SJCRH30 (cell line): ENCODE measurements at places on chromosomes 7 and 10. TPM values are rescaled to one million over a fixed set of nuclear protein-coding genes. Genes with fewer than 3 reads are reported as not detected.

The AGR2 gene
- not detected in 2 replicates for total RNA-seq

The C7orf57 gene
- 0.06 TPM in 1 of 2 replicates, not detected in the other for total RNA-seq

The ASZ1 gene
- not detected in 2 replicates for total RNA-seq

The ZKSCAN5 gene
- total RNA-seq: 18.9 and 19.5 TPM in 2 replicates

The C10orf62 gene
- total RNA-seq: 0.75 and 0.84 TPM in 2 replicates

The C10orf67 gene
- 0.15 and 0.16 TPM in 2 replicates for total RNA-seq

The ALKBH4 gene
- 16.2 and 21.1 TPM in 2 replicates for total RNA-seq

The SLC13A1 gene
- total RNA-seq: 0.03 and 0.14 TPM in 2 replicates

The FGFBP3 gene
- 0.53 and 0.73 TPM in 2 replicates for total RNA-seq

The AP1S1 gene
- 89.2 and 98.3 TPM in 2 replicates for total RNA-seq

The FAM13C gene
- 0.91 and 1.1 TPM in 2 replicates for total RNA-seq

The TMEM139 gene
- total RNA-seq: 0.97 and 2.5 TPM in 2 replicates

The ZNF655 gene
- total RNA-seq: 64.3 and 79.9 TPM in 2 replicates

The STEAP1B gene
- 0.23 TPM in 1 of 2 replicates, not detected in the other for total RNA-seq

The GPR26 gene
- total RNA-seq: not detected in 2 replicates

The SEC31B gene
- total RNA-seq: 2.2 and 4.6 TPM in 2 replicates

The LRRC27 gene
- total RNA-seq: 1.8 and 2.8 TPM in 2 replicates

The BAIAP2L1 gene
- total RNA-seq: 20.8 and 21.7 TPM in 2 replicates

The PRTFDC1 gene
- total RNA-seq: 0.08 TPM in 1 of 2 replicates, not detected in the other

The FAM25G gene
- 0.63 TPM in 1 of 2 replicates, not detected in the other for total RNA-seq

The FGFR2 gene
- total RNA-seq: 44.8 and 45.9 TPM in 2 replicates

The CCDC136 gene
- total RNA-seq: 11.8 and 16.5 TPM in 2 replicates

The SCIN gene
- total RNA-seq: not detected in 2 replicates

The PPP1R17 gene
- total RNA-seq: not detected in 2 replicates

The ITGB8 gene
- total RNA-seq: 35.0 and 40.0 TPM in 2 replicates

The PHKG1 gene
- total RNA-seq: 1.1 and 1.4 TPM in 2 replicates

The IMMP2L gene
- total RNA-seq: 12.8 and 15.1 TPM in 2 replicates

The PIP gene
- not detected in 2 replicates for total RNA-seq

The KNDC1 gene
- total RNA-seq: 1.1 TPM in 1 of 2 replicates, not detected in the other

The TRIL gene
- total RNA-seq: 9.4 and 9.5 TPM in 2 replicates

The VPS50 gene
- total RNA-seq: 22.2 and 26.4 TPM in 2 replicates

The PTPRN2 gene
- 3.8 and 6.0 TPM in 2 replicates for total RNA-seq

The CALHM1 gene
- 0.02 and 0.13 TPM in 2 replicates for total RNA-seq

The NIPSNAP2 gene
- total RNA-seq: 59.1 and 63.7 TPM in 2 replicates
